Thyroid gland (tissue), 4 donors: ENCODE measurements at places on chromosomes 2 and 18.

- no peak for DNase-seq
These were observed 19.1 kb upstream of the GCFC2 start for GRCh38 chr2:75729861-75730260.

DNA sequence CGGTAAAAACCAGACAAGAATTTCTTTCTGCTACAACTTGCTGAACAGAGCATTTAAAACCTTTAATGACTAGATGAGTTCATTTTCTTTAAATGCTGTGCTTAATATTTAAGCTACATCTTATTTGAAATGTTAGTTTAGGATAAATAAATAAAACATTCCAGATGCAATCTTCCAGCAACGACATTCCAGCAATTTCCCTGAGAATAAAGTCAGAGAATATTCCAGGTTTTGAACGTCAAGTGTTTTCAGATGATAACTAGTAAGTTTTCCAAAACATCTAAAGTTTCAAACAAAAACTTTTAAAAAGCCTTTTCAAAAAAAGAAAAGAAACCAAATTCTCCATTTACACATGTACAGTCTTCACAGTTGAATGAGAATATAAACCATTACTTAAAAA, 104.8 kb downstream of the PPP1R1C start:
- DNase-seq, result no peak

GRCh38 chr2:26346454-26347053, at the start of gene ADGRF3:
Gene ADGRF3, minus strand, starts transcription at chr2:26346789. Its CDS starts 555 bp downstream, at chr2:26346234.
- peak; percentile 76 for DNase-seq

DNA sequence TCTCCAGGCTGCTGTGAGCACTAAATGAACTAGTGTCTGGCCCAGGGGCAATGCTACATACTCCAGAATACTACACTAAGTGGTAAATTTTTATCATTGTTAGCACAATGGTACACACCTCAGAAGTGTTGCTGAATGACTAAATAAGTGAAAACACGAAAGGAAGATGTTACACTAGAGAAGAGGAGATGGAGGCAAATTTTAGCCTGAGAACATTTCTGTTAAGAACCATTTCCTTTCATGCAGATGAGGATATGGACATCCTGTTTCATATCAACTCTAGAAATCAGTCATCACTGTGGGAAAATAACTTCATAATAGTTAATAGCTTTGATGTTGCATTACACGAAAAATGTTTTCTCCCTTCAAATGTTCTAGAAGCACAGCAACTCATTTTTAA, 117.6 kb upstream of the STK17B start:
- no peak for DNase-seq

GRCh38 chr18:70334728-70335329, 46.0 kb downstream of the SOCS6 start:
- DNase-seq, result no peak

DNA sequence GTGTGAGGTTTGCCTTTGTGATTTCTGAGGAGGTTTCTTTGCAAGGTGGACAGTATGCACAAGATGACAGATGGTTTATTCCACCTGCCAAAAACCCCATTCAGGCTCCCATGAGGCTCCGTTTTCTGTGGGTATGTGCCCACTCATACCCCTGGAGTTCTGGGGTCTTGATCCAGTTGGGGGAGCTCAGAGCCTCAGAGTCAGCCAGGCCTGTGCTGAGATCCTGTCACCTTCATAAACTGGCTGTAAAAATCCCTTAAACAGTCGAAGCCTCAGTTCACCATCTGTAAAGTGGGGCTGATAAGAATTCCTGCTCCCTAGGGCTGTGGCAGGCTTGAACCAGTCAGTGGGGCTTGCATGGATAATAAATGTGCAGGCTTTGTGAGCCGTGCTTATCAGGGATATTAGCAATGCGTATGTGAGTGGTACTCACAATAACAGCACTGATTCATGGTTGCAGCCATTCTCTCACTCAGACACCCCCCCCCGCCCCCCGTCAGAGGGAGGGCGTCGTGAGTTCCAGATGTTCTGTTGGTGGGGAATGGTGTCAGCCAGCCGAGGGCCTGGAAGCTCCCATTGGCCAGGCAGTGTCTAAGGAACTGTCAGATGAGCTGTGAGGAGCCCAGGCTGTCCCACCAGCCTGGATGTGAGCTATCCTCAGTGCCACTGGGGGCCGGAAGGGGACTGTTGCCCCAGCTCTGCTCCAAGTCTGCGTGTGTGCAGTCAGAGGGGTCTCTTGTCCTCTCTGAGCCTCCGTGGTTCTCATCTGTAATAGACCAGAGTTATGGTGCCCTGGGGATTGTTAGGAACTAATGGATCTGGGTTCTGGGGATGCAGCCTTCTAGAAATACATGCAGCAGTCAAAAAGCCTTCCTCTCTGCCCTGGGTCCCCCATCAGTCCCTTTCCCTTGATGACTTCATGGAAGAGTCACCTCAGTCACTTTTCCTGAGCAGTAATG, 51.7 kb downstream of the KCNIP3 start:
- DNase-seq, result no peak

DNA sequence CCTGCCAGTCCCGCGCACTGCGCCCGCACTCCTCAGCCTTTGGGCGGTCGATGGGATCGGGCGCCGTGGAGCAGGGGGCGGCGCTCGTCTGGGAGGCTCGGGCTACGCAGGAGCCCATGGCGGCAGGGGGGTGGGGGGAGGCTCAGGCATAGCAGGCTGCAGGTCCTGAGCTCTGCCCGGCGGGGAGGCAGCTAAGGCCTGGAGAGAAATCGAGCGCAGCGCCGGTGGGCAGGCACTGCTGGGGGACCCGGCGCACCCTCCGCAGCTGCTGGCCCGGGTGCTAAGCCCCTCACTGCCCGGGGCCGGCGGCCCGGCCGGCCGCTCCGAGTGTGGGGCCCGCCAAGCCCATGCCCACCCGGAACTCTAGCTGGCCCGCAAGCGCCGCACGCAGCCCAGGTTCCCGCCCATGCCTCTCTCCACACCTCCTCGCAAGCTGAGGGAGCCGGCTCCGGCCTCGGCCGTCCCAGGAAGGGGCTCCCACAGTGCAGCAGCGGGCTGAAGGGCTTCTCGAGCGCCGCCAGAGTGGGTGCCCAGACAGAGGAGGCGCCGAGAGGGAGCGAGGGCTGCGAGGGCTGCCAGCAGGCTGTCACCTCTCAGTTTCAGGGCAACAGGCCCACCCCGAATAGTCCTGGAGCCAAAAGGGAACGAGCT, 74.1 kb downstream of the PSMG2 start:
- no peak for DNase-seq

DNA sequence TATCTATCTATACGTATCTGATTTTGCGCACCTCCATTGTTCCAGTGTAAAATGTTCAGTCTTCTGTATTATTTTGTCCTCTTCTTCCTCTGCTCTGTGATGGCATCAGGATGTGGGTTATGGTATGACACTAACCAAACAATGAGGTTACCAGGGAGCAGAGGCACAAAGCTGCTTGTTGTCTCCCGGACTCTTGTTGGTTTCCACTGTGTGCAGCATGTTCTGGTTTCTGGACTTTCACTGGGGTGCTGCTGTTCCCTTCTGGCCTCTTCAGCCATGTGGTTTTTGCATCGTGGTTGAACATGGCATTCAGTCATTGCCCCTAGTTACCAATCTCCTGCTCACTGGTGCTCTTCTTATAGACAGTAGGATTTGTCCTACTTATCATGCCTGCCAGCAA, 665.9 kb downstream of the CBLN2 start:
- no peak for DNase-seq

- DNase-seq, result no peak
These were observed 190.1 kb upstream of the AGAP1 start for GRCh38 chr2:235303499-235304291.

DNA sequence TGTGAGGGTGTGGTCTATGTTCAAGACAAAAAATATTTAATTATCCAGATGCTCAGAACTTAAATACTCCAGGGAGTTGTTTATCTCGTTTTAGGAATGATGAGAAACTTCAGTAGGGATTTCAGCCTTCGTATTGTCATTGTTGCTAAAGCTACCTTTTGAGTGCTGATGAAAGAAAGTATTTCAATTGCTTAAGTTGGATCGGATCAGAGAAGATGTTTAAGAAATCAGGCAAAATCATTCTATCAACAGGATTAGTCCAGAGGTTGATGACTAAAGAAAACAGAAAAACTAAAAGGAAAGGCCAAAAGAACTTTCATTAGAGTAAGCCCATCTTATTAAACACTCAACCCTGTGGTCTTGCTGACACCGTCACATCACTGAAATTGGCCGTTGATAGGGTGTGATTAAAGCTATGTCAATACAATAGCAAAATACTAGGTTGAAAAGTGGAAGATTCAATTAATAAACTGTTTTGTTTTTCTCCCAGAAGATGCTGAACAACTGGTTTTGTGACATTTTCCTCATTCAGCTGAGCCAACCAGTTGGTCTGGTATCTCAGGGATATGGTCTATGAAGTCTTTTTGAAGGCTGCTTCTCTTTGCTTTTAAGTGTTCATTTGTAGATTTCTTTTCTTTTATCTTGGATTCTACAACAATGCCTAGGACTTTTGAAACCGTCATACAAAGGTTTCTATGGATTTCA, 551.7 kb downstream of the SLC4A3 start:
- DNase-seq, result no peak

DNA sequence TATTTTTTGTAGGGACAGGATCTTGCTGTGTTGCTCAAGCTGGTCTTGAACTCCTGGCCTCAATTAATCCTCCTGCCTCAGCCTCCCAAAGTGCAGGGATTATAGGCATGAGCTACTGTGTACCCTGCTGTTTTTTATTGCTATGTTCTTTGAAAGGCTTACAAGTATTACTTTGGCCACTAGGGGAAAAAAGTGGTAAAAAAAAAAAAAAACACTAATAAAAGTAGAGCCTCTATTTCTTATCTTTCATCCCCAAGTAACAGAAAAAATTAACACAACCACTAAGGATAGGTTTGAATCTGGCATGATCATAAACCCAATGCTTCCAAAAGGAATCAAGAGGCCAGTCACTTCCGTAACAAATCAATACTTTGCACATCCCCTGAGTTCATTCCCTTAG, 11.6 kb downstream of the NOL10 start:
- no peak for DNase-seq

DNA sequence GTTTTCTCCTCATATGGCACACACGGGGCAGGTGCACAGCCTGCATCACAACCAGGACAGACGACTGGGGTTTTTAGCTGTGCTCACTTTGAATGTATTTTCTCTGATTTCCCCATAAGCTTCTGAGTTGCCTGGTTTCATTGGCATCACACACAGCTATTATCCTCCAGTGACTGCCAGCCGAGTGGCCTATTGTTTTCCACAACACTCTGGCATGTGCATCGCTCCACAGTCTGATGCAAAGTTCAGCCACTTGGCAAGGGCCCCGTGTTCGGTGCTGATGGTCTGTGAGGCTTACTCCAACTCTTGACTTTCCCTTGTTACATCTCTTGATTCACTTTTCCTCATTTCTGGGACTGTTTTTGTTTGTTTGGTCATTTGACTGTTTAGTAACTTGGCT, 593.1 kb downstream of the CBLN2 start:
- no peak for DNase-seq
